ENCODE measurements at places on chromosomes 6 and 20. TPM values are rescaled to one million over a fixed set of nuclear protein-coding genes. Genes with fewer than 3 reads are reported as not detected.

- no peak for DNase-seq
These were observed 74.5 kb downstream of the ALDH8A1 start for GRCh38 chr6:134875367-134875766.

Gene SGK2
- polyA plus RNA-seq: 8.4 TPM

Gene PXMP4
- 14.3 TPM for polyA plus RNA-seq

DNA sequence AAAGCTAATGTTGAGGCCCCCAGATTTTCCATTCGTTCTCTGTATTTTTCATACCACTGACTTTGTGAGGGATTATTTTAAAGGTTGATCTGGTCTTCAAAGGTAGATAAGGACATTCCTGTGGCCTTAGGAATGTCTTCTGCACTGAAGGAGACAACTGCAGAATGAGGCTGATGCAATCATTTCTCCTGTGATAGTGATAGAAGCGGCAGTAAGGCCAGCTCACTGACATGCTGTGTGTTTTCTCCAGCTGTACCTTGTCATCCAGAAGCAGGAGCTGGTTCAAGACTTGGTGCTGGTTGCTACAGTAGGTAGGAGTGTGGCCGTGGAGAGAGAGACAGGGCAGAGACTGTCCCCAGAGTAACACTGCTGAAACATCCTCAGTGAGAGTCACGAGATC is 53.8 kb downstream of the DCBLD1 start:
- no peak for DNase-seq

DNA sequence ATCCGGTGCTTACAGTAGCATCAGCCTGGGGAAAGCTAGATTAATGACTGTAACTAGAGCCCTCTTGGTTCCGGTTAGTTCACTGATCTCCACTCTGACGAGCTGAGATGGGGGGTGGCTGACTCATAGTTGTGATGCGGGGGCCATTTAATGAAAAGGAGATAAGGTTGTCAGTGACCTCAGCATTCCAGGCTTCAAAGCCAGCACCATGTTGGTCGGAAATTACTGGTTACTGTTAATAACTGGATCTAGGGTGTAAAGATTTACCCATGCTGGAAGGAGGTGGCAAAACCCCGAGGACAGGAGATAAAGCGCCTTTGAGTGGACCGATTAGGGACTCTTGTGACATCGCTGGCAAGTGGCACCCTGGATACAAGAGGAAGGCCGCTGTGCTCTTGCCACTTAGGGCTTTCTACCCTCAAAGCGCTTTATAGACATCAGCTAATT is 21.1 kb downstream of the FOXC1 start:
- DNase-seq: no peak

Gene HTR1E
- polyA plus RNA-seq: 0.51 TPM

DNA sequence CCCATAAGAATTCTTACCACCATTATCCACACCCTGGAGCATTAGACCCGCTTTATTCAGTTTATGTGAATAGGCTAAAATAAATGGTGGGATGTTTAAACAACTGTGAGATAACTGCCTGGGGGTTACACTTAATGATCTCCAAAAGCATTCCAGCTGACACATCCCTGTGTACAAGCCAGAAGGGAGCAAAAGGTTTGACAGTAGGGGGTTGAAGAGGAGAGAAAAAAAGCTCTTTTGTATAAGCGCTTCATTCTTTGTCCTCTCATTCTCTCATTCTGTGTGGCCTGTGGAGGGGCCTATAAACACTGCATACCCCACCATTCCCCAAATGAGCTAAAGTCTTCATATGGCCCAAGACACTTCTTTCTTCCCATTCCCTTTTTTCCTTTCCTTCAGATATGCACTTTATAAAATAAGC is 30.8 kb upstream of the COL21A1 start:
- DNase-seq: no peak
